ENCODE measurements at places on chromosomes 2 and 18.

DNA sequence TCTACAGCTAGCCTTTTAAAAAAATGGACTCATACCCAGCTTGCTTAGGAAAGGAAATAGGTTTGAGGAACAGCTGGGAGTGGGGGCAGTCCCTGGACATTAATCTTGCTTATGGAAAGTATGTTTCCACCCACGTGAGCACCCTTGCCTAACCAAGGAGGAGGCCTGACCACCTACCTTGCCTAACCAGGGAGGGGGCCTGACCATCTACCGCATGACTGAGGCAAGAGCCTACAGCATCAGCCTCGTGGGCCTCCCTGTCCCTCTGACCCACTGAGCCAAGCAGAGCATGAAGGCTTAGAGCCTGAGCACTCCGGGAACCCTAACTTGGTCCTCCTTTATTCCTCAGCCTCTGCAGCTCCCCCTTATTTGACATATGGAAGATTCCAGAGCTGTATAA lies 20.2 kb downstream of the PRKAG3 start:
- DNase-seq: no peak

DNA sequence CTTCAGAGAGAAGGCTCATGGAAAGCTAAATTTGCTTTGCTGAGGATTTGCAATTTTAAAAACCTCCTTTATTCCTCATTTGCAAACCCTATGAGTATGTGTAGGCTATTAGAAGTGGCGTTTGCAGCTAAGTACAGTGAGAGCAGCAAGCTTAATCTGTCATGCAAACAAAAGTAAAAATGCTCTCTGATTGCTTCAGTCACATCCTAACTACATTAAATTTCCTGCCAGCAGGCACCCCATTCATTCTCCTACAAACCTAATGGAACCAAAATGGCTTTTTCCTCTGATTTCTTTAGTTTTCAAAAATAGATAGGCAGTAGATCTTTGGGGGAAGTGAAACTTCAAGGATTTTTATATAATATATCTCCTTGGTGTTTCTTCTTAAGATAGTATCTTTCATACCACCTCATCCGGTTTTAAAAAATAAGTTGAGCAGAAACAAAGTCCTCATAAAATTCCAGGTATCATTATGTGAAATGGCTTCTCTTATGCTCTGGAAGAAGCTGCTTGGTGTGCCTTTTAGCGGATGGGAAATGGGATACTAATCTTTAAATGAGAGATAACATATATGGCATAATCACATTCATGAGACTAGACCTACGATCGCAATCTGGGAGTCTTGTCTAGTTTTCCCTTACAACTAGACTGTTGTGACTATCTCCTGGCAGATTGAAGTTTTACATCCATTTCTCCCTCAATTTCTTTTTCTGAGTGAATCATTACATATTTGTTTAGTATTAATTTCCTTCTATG lies 49.1 kb downstream of the CLIP4 start:
- no peak for DNase-seq

DNA sequence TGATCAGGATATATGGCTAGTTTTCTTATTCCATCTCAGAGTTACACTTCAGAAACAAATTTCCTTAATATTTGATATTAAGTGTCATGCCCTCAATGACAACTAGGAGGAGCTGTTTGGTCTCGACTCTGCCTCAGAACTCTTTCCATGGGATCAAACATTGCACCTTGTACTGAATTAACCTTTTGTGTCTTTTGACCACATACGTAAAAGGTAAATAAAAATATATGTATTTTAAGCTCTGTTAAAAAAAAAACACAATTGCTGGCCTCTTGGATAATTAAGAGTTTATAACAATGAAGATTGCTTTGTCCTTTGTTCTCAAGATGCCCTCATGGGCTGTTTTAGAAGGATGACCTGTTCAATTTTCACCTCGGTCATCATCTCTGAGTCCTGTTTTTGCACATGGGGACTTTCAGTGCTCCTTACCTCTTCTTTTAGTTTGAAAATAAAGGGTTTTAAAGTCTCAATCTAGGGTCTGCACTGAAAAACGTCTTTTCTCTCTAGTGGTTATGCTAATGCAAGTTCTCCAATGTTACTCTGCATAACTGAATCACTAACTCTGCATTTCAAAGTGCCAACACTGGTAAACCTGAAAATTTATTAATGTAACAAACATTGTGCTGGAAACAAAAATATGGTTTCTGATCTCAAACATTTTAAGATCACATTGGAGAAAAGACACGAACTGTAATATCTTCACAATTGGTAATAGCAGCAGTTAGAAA lies 18.8 kb upstream of the FN1 start:
- no peak for DNase-seq

DNA sequence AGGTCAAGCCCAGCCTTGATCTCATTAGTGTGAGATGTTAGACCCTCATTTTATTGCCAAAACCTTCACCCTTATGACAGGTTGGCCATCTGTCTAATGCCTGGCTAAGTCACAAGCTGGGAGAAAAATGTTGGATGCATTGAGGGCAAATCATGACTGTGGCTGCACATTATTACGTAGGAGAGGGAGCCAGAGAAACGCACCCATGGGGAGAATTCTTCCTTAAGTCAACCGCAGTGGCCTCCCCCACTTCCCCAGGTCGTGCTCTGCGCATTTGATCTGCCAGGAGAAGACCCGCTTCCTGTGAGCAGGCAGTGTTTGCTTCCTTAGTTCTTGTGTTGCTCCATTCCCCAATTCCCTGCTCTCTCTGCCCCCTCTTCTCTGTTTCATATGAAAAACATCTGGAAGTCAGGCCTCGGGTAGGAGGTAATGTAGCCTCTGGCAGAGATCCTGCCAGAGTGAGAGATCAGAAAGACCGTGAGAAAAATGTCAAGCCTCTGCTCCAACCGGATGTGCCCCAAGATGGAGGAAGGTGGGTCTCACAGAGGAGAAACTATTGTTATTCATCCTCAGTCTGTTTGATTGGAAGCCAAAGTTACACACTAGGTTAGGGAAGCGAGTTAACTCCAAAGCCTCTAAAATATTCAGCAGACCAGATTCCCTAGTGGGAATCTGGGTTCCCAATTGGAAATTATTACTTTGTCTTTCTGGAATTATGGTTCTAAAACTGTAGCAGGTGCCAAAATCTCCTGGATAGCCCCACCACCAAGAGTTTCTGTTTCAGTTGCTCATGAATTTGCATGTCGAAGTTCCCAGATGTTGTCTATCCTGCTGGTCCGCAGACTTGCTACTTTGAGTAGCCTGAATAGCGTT lies 144.3 kb upstream of the PELI1 start:
- DNase-seq: peak; percentile 60

- no peak for DNase-seq
These were observed 236.0 kb downstream of the BCL2 start for GRCh38 chr18:63083555-63083954.

GRCh38 chr2:48885841-48886240 lies 130.3 kb upstream of the LHCGR start:
- no peak for DNase-seq

DNA sequence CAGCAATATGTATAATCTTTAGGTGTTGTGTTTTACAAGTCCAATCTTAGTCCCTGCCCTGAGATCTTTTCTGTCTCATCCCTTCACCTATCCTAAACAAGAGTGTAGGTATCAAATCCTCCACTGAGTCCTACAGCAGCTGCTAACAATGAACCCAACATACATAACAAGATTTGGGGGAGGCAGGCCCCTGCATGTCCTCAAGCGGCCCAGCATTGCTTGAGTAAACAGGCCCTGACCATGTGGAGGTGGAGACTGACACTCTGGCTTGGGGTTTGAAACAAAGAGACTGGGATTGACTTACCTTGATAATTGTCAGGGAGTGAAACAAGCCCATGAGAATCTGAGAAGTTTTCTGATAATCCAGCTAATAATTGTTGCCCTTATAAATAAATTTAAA lies 213.4 kb downstream of the STK39 start:
- no peak for DNase-seq

DNA sequence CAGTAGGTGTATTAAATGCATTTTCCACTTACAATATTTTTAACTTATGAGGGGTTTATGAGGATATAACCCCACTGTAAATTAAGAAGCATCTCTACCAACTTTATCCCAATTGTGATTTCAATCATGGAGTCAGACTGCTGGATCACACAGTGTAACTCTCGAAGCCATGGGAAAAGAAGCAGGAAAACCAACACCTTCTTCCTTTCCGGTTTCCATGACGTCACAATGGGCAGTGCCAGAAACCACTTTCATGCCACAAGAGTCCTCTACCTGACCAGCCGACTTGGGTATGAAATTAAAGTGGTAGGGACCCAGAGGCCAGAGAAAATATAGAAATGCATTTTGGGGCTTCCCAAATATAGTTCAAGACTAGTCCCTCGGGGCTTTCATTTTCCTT lies 4.2 kb downstream of the RNF152 start:
- DNase-seq: no peak

GRCh38 chr2:222576171-222577081 lies 79.5 kb downstream of the FARSB start:
- no peak for DNase-seq

DNA sequence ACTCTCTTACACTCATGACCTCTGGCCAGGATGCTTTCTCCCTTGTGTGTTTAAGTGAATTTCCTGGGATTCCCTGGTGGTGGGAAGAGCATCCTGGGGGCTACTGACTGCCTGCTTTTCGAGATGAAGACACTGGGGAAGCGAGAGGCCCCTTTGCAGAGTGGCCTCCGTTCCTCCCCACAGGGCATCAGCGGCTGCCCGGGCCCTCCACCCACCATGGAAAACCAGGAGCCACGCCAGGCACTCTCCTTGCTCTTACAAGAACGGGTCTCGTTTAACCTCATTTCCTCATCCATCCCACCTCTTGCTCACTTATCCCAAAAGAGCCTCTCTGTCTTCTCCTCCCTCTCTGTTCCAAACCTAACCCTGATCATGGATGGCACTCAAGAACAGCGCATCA lies 17.8 kb downstream of the CHST10 start:
- no peak for DNase-seq

DNA sequence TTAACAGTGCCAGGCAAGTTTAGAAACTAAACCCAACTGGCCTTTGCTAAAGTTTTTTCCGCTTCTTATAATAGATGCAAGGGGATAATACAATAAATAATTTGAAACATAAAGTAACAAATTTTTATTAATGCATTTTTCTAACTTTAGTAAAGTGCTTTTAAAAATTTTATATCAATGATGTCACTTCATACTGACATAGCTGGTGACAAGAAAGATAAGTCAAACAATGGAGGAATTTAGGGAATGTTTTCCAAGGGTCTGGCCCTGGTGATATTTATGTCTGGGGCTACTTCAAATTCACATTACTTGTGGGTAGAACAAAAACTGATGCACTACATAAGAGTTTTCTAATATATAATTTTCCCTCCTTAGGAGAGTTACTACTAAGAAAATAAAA lies 61.2 kb upstream of the CBLN2 start:
- no peak for DNase-seq

GRCh38 chr2:233835230-233836186 lies 18.8 kb downstream of the HJURP start:
- DNase-seq: no peak
